CD4-positive, alpha-beta T cell treated with Interleukin-15 for 1 hour (primary cell): ENCODE measurements at places on chromosomes 3 and 15.

DNA sequence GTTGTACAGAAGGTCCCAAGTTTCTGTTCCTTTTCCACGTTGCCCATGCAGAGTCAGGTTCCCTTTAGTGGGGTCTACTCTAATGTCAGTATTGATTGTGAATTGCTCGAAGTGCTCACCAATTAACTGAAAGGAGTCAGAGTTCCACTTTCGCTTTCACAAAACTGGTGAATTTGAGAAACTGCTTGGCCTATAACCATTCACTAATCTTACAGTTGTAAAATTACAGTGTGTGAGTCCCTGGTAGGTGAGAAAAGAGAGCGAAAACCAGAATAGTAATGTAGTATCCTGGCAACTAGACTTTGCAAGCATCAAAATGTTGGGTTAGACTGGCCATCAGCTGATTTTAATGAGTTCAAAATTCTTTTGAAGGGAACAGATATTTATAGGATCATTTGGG, 237.5 kb upstream of the CHRM5 start:
- no peak for DNase-seq

- no peak for DNase-seq
Observed at GRCh38 chr3:172782235-172782634, 31.7 kb downstream of the ECT2 start.

GRCh38 chr15:37397266-37398022, 297.1 kb upstream of the MEIS2 start:
- no peak for DNase-seq

DNA sequence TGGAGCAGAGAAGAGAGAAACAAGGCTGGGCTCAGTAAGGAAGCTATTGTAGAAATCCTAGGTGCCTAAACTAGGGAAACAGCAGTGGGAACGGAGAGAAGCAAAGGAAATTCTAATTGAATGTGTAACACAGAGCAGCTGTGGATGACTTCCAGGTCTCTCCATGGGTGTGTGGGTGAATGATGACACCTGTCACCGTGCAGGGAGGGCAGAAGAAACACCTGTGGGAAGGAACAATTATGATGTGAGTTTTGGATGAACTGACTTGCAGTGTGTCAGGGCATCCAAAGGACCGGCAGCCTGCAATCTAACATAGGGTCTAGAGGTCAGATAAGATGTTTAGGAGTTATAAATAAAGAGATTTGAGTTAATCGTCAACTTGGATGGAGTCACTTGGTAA, 144.2 kb downstream of the RYR3 start:
- DNase-seq, result no peak

DNA sequence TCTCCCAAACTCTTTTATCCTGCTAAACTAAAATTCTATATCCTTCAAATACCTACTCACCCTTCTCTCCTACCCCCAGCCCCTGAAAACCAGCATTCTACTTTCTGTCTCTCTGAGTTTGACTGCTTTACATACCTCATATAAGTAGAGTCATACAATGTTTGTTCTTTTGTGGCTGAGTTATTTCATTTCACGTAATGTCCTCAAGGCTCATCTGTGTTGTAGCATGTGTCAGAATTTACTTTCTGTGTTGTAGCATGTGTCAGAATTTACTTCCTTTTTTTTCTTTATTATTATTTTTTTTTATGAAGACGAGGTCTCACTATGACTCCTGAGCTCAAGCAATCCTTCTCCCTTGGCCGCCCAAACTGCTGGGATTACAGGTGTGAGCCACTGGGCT, 20.1 kb downstream of the IFT122 start:
- no peak for DNase-seq

- no peak for DNase-seq
Observed at GRCh38 chr15:89948796-89949195, 36.0 kb upstream of the ARPIN start.

GRCh38 chr15:83842281-83842680, 188.4 kb downstream of the ADAMTSL3 start:
- DNase-seq, result no peak

DNA sequence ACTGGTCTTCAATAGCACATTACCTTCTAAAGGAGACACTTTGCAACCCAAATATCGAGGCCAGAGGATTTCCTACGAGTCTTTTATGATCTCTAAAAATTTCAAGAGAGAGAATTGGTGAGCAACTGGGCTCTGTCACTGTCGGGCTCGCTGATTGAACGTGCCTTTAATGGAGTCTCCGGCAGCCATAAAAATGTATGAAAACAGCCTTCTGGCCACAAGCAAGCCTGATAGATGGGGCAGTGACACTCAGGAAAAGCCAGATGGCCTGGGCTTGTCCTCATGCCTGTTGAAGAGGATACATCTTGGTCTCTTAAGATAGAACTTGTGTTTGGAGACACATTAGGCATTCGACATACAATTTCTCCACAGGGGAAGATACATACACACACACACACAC, 419.5 kb upstream of the PROK2 start:
- no peak for DNase-seq

- no peak for DNase-seq
Observed at GRCh38 chr3:53350652-53351051, 3.3 kb upstream of the DCP1A start.

DNA sequence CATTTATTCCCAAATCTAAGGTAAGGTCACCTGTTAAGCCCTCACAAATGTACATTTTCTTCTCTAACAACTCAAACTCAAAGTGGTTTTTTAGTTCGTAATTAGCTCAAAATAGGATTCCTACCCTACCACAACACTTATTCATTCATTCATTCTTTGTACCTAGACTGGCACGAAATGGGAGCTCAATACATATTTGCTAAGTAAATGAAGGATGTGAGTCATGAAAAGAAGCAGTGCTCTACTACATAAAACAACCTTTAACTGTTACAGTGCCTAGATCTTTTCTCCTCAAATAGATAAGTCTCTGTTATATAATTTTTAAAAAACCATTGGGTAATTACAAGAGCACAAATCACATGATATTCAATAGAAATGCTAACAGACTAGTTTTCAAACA, 13.1 kb downstream of the RSL24D1 start:
- no peak for DNase-seq

DNA sequence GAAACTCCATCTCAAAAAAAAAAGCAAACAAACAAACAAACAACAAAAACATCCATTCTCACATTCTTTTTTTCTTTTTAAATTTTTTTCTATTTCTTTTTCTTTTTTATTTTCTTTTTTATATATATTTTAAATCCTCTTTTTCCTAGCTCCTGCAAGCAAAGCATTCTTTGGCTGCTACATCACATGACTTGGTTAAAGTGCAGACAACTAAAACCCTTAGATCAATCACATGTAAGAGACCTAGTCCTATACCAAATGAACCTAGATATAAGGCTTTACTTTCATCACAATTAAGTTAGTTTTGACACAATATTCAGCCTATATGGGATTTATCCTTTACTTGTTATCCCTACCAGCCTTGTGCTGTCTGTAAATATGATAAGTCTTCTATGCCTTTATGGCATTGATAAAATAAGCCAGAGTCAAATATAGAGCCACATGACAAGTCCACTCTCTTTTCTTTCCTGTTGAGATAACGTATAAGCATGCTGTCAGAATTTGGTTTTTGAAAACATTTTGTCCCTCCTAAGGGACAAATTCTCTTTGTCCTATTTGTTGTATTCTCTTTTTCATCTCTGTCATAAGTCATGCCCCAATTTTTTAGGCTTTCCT, 11.3 kb downstream of the UBR1 start:
- no peak for DNase-seq

GRCh38 chr15:31390777-31391486, 64.3 kb downstream of the KLF13 start:
- no peak for DNase-seq

- no peak for DNase-seq
Observed at GRCh38 chr15:77710637-77711036, 77.9 kb upstream of the LINGO1 start.

DNA sequence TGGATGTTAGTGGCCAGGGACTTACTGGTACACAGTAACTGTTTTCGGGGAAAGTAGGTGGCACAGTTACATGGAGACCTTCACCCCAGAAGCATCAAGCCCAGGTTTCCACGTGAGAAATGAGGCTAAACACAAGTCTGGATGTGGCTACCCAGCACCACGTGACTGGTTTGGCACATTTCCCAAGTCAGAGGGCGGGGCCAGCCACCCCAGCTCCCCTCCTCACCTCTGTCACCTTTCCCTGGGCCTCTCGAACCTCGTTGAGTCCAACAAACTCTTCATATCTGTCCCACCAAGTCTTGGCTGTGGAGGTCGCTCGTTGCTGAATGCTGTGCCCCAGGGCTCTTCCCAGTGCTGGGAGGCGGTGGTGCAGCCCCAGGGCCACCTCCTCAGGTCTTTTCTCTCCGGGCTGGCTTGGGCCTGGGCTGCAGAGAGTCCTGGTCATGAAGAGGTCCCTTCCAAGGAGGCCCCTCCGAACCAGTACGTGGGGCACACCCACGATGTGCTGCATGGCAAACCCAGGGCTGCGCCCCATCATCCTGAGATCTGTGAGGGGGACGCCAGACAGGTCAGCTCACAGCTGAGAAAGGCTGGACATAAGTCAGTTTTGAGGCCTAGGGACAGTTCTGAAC, 4.8 kb upstream of the PLXNB1 start:
- DNase-seq, result no peak

- no peak for DNase-seq
Observed at GRCh38 chr15:66042624-66043023, 173.3 kb downstream of the RAB11A start.

GRCh38 chr15:96117270-96117669, 213.2 kb upstream of the NR2F2 start:
- DNase-seq, result no peak

GRCh38 chr15:52440414-52440813, 88.3 kb downstream of the MYO5A start:
- no peak for DNase-seq

- DNase-seq, result no peak
Observed at GRCh38 chr15:40936709-40937666, 7.8 kb downstream of the DLL4 start.
